Smooth muscle cell of trachea (primary cell): ENCODE measurements at places on chromosomes 13 and 19. TPM values are rescaled to one million over a fixed set of nuclear protein-coding genes. Genes with fewer than 3 reads are reported as not detected.

The COL5A3 gene
- 3.8 and 5.0 TPM in 2 replicates for total RNA-seq

The ZNF101 gene
- 4.6 and 7.1 TPM in 2 replicates for total RNA-seq

The LRRC63 gene
- 0.17 and 0.29 TPM in 2 replicates for total RNA-seq

The TYROBP gene
- total RNA-seq: 0.33 TPM in 1 of 2 replicates, not detected in the other

The ZNF560 gene
- 1.0 and 2.2 TPM in 2 replicates for total RNA-seq

The HIPK4 gene
- total RNA-seq: 0.17 TPM in 1 of 2 replicates, not detected in the other

The FCAR gene
- not detected in 2 replicates for total RNA-seq

The CLEC4G gene
- total RNA-seq: not detected in 2 replicates

The MYPOP gene
- total RNA-seq: 2.5 and 2.8 TPM in 2 replicates

The SHISA2 gene
- under 0.01 TPM in 2 replicates for total RNA-seq

The OVOL3 gene
- not detected in 2 replicates for total RNA-seq

The CEACAM8 gene
- not detected in 2 replicates for total RNA-seq

The STOML3 gene
- not detected in 2 replicates for total RNA-seq

The ONECUT3 gene
- total RNA-seq: under 0.01 TPM in 1 of 2 replicates, not detected in the other

The TMEM150B gene
- not detected in 2 replicates for total RNA-seq

The TIMM44 gene
- 46.3 and 48.9 TPM in 2 replicates for total RNA-seq

The ZNF530 gene
- total RNA-seq: 2.0 and 4.2 TPM in 2 replicates

The C1QTNF9 gene
- total RNA-seq: not detected in 2 replicates

The GPR180 gene
- total RNA-seq: 8.1 and 10.6 TPM in 2 replicates

The THSD8 gene
- total RNA-seq: 0.99 TPM in 1 of 2 replicates, not detected in the other

The DACH1 gene
- 0.15 and 0.17 TPM in 2 replicates for total RNA-seq

The LIM2 gene
- not detected in 2 replicates for total RNA-seq

The TMTC4 gene
- total RNA-seq: 14.8 and 24.8 TPM in 2 replicates

The PSG2 gene
- 0.50 TPM in 1 of 2 replicates, not detected in the other for total RNA-seq

The ZNF418 gene
- total RNA-seq: 9.4 and 10.3 TPM in 2 replicates

The ALOX5AP gene
- total RNA-seq: 0.29 and 0.50 TPM in 2 replicates

The PRDX2 gene
- total RNA-seq: 166 and 183 TPM in 2 replicates

The SIGLEC9 gene
- total RNA-seq: not detected in 2 replicates

The KIR2DL1 gene
- total RNA-seq: not detected in 2 replicates

The RUBCNL gene
- total RNA-seq: 11.2 and 17.0 TPM in 2 replicates

The MIDN gene
- 24.9 and 33.2 TPM in 2 replicates for total RNA-seq

The ZNF730 gene
- 0.33 and 2.6 TPM in 2 replicates for total RNA-seq

The HSH2D gene
- not detected in 2 replicates for total RNA-seq

The SPACA6 gene
- total RNA-seq: 4.2 and 6.3 TPM in 2 replicates

The KLHL1 gene
- total RNA-seq: not detected in 2 replicates

The CLDN10 gene
- not detected in 2 replicates for total RNA-seq

The IQCN gene
- 1.8 and 1.9 TPM in 2 replicates for total RNA-seq

The GIPR gene
- total RNA-seq: 0.29 TPM in 1 of 2 replicates, not detected in the other

The MAP2K2 gene
- 152 and 278 TPM in 2 replicates for total RNA-seq

The GRIK5 gene
- 0.58 and 0.66 TPM in 2 replicates for total RNA-seq

The TMIGD2 gene
- total RNA-seq: not detected in 2 replicates

The PLIN5 gene
- not detected in 2 replicates for total RNA-seq

The PABPC3 gene
- total RNA-seq: 0.15 and 0.17 TPM in 2 replicates

The TMEM143 gene
- 4.1 and 7.9 TPM in 2 replicates for total RNA-seq

The KCNC3 gene
- not detected in 2 replicates for total RNA-seq

The TMPRSS9 gene
- under 0.01 TPM in 1 of 2 replicates, not detected in the other for total RNA-seq

The CEACAM19 gene
- 1.2 and 2.6 TPM in 2 replicates for total RNA-seq

The C19orf38 gene
- total RNA-seq: 0.58 and 1.7 TPM in 2 replicates

The PSPN gene
- 1.2 and 1.7 TPM in 2 replicates for total RNA-seq

The ZNF729 gene
- not detected in 2 replicates for total RNA-seq

The TNFSF13B gene
- 5.2 and 6.6 TPM in 2 replicates for total RNA-seq

The LILRB2 gene
- total RNA-seq: not detected in 2 replicates

The KCTD15 gene
- total RNA-seq: 8.6 and 13.6 TPM in 2 replicates

The CD70 gene
- total RNA-seq: not detected in 2 replicates

The POU4F1 gene
- under 0.01 TPM in 1 of 2 replicates, not detected in the other for total RNA-seq

The IGFL1 gene
- not detected in 2 replicates for total RNA-seq
